ENCODE measurements at places on chromosomes 13 and 19.

- DNase-seq, result no peak
Measured at GRCh38 chr13:100666124-100666523, 8.5 kb downstream of the TMTC4 start.

DNA sequence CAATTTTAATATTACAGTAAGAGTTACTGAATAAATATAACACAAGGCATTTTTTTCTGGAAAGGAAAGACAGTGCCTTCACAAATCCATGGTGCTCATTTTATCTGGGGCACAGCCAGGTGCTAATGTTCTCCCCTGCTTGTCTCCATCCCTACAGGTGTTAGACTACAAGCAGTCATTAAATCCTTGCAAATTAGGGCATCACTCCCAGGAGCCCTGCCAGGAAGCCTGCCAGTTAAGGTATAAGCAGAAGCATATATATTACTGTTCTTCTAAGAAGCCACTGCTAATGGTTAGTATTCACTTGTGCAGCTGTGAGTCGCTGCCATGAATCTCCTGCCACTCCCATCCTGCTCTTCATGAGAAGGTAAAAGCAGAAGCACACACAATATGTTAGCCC is 149.7 kb downstream of the OXGR1 start:
- DNase-seq, result no peak

- DNase-seq, result no peak
Measured at GRCh38 chr19:42370068-42370520, 20.0 kb downstream of the CNFN start.

DNA sequence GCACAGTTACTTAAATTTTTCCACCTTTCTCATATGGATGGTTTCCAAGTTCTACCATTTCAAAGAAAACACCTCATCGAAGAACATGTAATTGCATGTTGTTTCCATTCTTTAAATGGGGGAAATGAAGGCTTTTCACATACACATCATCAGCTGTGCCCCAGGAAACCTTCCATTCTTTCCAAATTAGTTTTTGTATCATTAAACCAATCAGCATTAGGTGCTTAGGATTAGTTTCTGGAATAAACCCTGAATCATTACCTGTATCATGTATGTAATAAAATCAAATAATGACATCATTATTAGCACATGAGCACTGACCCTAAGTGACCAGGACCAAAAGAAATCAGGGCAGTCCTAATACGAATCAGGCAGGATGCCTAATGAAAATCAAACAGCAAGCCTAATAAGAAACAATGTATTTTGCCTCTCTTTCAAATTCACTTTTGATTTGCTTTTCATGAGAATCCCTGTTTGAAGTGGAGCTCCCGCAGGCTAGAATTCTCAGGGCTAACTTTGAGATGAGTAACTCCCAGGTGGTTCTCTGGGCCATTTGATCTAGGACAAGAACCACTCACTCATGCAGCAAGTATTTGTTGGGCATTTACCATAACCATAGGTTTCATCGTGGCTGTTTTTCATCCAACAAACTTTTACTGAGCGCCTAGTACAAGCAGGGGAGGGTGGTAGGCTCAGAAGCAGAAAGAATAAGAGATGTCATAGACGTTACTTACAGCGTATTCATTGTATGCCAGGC is 89.2 kb downstream of the MZT1 start:
- no peak for DNase-seq

DNA sequence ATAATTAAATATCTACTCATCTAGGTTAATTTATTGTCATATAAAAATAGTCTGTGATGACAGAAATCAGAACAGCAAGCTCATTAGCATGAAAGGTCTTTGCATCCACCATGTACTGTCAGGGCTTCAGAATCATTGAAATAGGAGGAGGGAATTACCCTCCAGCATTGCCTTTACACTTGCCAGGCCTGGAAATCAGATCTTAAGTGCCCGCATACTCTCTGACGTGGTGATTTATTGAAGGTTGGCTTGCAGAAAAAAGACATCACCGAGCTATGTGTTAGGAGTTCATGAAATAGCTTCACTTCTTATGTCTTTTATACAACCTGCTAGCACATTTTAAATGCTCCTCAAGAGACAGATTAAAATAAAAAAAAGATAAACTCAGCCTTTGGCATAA is 661.7 kb upstream of the SLITRK1 start:
- no peak for DNase-seq

- peak; percentile 22 for DNase-seq
Measured at GRCh38 chr19:8004723-8005513, 523 bp downstream of the ELAVL1 start.

- DNase-seq, result peak; percentile 13
Measured at GRCh38 chr13:109154146-109154545, 524.7 kb downstream of the MYO16 start.

DNA sequence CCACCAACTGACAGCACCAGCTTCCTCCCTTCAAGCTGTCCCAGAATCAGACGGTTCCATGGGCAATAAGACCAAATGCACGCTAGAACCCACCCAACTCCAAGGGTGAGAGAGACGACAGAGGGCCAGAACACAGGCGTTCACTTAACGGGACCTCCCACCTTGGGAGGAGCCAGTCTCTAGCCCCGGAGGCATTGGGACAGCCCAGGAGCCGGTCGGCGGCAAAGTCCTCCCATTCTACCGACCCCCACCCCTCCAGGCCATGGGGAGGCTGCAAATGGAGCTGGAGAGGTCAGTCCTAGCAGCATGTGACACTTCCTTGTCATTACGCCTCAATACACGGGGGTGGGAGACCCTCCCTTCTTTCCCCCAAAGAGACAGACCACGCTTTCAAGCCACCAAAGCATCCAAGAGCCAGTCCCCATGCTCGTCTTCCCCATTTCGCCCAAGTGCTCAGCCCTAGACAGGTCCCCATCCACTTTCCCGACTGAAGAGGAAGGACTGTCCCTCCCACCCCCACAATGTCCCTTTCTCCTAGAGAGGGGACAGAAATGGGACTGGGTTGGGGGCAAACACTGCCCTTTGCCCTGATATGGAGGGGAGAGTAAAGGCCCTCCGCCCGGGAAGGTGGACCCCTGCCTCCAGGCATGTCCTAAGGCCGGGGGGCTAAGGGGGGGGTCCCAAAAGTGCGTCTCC is 964 bp downstream of the KHSRP start:
- DNase-seq, result peak; percentile 70

Data from EL (cell line).